ENCODE measurements at places on chromosomes 6 and 20.

GRCh38 chr6:66849843-66850242, 1142.8 kb upstream of the EYS start:
- DNase-seq, result no peak

GRCh38 chr6:150380256-150380655, 11.4 kb downstream of the IYD start:
- no peak for DNase-seq

- DNase-seq, result no peak
Observed at GRCh38 chr6:24255676-24256075, 102.2 kb downstream of the DCDC2 start.

DNA sequence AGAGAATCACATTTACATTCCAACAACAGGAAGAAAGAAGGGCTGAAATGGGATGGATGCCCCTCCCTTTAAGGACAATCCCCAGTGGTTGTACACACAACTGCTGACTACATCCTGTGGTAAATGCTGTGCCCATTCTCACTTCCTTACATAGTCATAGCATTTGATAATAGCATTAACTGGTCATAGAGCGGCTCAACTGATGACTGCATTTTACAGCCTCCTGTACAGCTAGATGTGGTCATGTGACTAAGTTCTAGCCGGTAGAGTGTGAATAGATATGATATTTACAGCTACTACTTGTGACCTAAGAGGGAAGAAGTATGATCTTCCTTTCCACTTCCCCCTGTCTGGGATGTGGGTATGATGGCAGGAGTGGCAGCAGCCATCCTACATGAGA, 24.7 kb downstream of the KCNK17 start:
- no peak for DNase-seq

DNA sequence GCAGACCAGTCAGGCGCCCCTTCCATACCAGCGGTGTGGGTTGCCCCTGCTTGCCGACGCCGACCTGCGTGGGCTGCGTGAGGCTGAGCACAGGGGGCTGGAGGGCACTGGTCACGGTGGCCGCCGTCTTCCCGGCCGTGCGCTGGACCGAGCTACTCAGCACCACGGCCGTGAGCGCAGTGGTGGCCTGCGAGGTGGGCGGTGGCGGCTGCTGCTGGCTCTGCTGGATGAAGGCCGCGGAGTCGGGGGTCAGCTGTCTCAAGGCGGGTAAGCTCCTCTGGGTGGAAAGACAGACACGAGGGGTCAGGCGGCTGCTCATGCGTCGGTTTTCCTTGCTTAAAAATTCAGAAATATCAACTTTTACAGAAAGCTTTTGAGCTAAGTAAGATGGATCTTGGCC, 59.2 kb downstream of the TAF4 start:
- DNase-seq, result no peak

DNA sequence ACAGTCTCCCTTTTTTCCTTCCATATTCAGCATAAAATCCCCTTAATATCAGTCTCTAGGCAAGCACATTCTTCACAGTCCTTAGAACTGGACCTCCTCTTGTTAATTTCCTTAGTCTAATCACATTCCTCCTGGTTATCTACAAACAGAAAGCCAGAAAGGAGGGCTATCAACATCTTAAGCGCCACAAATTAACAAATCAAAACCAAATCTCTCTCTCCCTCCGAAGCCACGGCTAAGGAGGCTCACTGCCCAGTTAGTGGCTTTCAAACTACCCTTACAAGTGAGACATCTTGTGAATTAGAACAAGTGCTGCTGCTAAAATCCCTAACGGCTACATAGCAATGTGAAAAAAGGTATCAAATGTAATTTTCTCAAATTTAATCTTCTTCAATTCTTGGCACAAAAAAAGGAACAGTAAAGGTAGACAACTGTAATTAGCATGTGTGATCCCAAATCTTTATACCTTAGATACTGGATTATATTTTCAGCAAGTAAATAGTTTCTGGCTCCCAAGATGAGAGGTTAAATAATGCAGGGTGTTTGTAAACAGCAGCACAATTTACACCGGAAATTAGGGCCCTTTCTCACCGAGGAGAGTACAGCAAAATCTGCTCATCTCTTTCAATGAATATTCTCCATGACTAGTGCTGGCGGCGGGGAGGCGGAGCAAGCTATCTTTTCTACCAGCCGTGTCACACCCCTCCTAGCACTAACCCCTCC, 1.4 kb upstream of the TRIM39 start:
- peak; percentile 5 for DNase-seq

DNA sequence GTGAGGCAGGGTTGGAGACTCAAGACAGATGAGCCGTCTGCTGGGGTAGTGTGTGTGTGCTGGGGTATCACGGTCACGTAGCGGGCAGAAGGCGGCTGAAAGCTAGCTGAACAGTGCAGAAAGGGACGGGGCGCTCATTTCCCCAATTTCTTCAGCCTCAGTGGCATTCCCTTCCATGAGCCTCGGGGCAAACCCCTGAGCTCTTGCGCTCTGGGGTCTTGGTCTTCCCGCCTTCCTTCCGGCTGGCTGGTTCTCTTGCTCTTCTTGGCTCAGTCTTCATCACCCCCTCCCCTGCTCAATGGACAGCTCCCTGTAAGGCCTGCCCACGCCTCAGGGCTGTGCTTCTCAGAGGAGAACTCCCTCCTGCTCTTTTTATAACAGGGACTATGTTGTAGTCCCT, 15.5 kb upstream of the TMEM181 start:
- no peak for DNase-seq
